ENCODE measurements at places on chromosomes 7 and 10.
A peak's percentile ranks its signal among the peaks of the same experiment; 100 is the strongest.

DNA sequence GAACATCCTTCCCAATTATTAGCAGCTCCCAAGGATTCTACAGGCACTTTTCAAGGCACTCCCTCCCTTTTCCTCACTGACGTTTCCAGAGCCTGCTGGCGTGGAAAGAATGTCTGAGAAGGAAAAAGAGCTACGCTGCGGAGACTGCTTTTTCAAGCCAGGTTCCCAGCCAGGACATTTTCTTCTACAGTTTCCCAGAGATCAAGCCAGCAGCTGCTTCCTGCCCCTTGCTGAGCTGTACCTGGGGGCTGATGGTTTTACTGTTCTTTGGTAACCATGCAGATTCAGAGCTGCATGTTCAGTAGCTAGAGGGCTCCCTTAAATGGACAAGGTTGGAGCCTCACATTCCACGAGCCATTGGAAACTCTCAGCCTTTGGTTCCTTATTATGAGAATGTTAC lies 133.4 kb downstream of the EVX1 start:
- no peak for DNase-seq

DNA sequence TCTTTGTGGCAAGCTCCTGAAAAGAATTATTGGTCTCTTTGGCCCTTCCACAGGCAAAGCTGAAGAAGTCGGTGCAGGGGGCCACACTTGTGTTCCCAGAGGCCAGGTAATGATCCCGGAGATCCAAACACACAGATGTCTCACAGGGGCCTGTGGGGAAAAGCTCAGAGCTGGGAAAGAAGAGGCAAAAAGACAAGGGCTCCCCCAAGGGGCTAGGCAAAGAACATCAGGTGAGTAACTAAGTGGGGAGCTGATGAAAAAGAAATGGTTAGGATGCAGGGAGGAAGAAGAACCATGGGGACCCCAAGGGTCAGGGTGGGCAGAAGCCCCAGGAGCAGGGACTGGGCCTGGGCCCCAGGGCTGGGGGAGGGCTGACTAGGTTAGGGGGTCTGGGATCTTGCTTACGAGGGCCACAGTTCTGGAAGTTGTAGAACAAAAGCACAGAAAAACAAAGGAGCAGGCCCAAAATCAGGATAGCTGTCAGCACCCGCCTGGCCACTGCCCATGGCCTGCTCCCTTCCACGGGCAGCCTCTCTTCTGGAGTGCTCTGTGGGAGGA lies 1.1 kb downstream of the KEL start:
- DNase-seq, result no peak

GRCh38 chr7:72343991-72344390 lies 68.1 kb downstream of the CALN1 start:
- no peak for DNase-seq

- no peak for DNase-seq
Measured at GRCh38 chr7:96786261-96786997, 76.8 kb upstream of the SEM1 start.

GRCh38 chr10:34223658-34224057 lies 591.4 kb downstream of the PARD3 start:
- no peak for DNase-seq

DNA sequence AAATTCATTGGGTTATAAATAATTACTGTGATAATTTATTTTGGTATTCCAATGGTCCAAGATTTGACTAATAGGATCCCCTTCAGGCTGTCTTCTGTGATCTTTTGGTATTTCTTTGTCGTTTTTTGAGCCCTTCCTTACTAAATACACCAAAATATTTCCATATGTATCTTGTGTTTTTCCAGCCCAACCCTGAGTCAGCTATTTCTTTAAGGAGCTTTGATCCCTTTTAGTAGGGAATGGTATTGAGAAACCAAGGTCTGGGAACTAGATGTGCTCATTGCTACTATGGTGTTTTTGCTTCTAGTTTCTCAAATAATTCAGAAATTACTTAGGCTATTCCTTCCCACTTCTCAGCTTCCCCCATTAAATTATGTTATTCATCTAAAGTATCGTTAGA lies 15.3 kb downstream of the NHLRC2 start:
- no peak for DNase-seq

GRCh38 chr7:128042012-128042411 lies 10.8 kb upstream of the LRRC4 start:
- DNase-seq, result no peak

GRCh38 chr7:755413-755805 lies 28.3 kb upstream of the PRKAR1B start:
- DNase-seq, result no peak

DNA sequence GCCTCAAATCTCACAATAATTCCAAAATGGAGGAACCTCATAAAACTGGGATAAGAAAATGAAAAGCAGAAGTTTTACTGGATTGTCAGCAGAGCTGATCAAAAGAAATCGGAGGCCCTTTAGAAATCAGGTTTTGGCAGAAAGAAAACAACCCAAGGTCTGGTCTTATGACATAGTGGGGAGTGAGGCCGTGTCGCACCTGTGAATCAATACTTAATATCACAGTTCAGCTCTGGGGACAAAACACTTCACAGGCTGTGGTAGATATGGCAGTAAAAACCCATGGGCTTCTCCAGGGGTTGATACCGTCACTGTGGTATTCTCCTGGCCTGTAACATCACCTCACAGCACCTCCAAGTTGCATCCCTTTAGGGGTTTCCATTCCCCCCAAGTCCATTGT lies 6.5 kb upstream of the MALSU1 start:
- DNase-seq, result no peak

DNA sequence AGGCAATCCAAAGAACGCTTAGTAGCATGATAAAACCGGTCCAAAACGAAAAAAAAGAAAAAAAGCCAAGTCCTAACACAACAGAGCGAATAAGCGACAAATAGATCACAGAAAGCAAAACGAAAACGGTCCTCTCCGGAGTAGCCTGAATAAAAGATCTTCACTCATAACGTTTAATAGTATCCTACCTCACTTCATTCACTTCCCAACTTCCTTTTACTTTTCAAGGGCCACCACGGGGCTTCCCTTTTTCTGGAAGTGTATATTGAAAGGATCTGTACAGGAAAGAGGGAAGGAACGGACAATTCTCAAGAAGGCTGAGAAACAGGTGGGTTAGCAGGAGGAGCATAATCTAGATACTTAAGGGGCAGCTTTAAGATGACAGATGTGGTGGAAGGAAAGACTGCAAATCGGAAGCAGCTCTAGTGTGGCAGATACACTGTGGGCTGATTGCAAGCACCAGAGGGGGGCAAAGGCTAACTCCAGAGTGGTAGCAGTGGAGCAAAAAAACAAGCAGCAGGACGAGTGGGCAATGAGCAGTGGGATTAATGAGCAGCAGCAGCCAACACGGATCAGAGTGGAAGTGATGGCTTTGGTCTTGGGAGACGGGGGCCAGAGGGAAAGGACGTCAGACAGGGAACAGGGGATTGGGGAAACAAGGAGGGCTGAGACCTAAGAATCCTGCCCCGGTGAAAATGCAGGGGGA lies 866 bp downstream of the CNOT4 start:
- peak; percentile 51 for DNase-seq

DNA sequence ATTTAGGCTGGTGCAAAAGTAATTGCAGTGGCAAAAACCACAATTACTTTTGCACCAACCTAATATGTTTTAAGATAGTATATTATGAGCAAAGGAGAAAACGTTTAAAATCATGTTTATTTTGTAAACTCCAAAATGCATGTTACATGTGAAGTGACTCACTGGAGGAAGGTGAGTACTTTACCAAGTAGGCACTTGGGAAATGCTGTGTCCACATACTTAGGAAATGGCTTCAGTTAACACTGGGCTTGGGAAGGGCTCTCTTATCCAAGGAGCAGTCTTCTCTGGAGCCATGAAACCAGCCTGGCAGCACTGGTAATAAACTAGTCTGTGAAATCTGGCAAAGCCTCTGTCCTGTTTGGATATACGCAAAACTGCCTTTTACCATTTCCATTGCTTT lies 4.4 kb downstream of the RPS24 start:
- no peak for DNase-seq

DNA sequence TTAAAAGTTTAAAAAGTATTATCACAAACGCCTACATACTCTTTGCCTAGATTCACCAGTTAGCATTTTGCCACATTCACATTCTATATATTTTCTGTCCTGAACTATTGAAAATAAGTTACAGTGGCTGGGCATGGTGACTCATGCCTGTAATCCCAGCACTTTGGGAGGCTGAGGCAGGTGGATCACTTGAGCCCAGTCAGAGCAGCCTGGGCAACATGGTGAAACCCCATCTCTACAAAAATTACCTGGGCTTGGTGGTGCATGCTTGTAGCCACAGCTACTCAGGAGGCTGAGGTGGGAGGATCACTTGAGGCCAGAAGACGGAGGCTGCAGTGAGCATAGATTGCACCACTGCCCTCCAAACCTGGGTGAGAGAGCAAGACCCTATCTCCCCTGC lies 5.3 kb downstream of the ARPC1A start:
- DNase-seq, result peak; percentile 41

DNA sequence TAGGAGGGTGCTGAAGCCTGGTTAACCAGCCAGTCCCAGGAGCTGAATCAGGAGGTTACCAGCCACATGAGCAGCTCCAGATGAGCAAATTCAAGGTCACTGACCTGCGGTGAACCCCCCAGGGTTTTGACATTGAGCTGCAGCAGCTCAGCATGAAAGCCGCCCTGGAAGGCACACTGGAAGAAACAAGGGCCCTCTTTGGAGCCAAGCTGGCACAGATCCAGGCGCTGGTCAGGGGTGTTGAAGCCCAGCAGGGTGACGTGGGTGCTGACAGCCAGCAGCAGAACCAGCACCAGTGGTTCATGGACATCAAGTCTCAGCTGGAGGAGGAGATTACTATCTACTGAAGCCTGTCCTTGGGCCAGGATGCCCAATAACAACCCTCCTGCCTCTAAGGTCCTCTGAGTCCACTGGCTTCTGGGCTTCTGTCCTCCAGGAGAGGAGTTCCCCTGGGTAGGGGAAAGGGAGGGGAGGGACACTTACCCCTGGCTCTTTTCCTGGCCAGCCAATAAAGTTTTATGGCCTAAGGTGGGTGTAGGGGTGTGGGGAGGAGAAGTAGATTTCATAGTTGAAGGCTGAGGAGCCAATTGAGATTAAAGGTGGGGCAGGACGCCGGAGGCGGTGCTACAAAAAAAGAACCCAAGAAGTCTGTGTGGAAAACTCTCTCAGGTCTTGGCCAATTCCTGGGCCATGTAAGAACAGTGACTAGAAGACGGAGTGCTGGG lies 29.4 kb upstream of the ATOH7 start:
- no peak for DNase-seq
